ENCODE measurements at places on chromosomes 6 and 20. TPM values are rescaled to one million over a fixed set of nuclear protein-coding genes. Genes with fewer than 3 reads are reported as not detected.

RSPO3 gene
- not detected for total RNA-seq

PRSS35 gene
- total RNA-seq, result not detected

PDYN gene
- total RNA-seq, result not detected

SAMD10 gene
- 1.6 TPM for total RNA-seq

CDH4 gene
- 0.29 TPM for total RNA-seq

RPRD1B gene
- total RNA-seq, result 22.3 TPM

HLA-G gene
- total RNA-seq, result not detected

TENT5A gene
- total RNA-seq, result 15.5 TPM

ECT2L gene
- not detected for total RNA-seq

AKAP12 gene
- 37.3 TPM for total RNA-seq

SOD2 gene
- total RNA-seq, result 79.5 TPM

DNA sequence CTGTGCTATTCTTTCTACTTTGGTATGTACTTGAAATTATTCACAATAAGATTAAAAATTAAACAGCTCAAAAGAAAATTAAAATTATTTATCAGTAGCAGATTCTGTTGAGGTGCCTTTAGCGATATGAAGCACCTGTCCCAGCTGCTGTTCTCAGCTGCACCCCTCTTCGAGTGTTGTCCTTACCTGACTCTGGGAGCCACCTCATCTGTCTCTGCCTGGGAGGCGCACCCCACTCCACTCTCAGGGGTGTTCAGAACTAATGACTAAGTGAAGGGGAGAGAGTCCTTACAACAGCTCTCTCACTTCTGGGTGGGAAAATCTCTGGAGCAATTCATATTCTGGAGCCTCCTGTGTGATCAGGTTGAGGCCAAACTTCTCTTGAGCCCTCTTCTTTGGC lies 745.7 kb downstream of the RFPL4B start:
- DNase-seq, result no peak

GRCh38 chr6:111552241-111552744 lies 53.4 kb downstream of the TRAF3IP2 start:
- DNase-seq, result peak; percentile 98

DNA sequence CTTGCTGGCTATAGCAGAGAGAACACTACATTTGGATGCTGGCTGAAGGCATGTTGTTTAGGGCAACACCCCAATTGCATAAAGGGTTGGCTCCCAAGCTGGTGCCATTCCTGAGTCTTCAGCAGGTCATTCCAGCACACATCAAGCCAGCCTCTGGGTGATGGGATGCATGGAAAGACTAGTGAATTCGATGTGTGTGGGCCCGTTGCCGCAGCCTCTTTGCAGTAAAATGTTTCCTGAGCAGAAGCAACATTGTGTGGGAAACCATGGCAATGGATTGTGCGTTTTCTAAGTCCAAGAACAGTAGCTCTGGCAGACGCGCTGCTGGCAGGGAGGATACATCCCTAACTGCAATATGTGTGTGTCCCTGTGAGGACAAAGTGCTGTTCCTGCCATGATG lies 142.4 kb upstream of the SLC24A3 start:
- DNase-seq, result no peak

- no peak for DNase-seq
These were observed 206.3 kb downstream of the EPHA7 start for GRCh38 chr6:93213028-93213427.

- no peak for DNase-seq
These were observed 470.7 kb downstream of the HTR1B start for GRCh38 chr6:76992553-76992952.

DNA sequence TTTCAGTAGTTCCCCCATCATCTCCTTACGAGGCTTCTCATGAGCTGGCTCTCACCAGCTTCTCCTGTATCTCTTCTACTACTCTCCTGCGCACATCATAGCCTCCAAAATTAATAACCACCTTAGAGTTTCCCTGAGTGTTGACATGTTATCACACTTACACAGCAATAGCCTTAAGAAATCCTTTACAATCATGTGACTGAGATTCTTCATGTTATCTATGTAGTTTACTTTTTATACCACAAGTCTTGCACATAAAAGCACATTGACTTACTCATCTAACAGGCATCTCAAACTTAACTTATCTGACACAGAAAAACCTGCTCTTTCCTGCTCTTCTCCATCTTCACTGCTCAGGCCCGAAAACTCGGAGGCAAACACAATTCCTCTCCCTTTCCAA lies 103.7 kb upstream of the TAB2 start:
- DNase-seq, result peak; percentile 35

GRCh38 chr6:35086636-35087360 lies 54.3 kb downstream of the TCP11 start:
- DNase-seq, result no peak

DNA sequence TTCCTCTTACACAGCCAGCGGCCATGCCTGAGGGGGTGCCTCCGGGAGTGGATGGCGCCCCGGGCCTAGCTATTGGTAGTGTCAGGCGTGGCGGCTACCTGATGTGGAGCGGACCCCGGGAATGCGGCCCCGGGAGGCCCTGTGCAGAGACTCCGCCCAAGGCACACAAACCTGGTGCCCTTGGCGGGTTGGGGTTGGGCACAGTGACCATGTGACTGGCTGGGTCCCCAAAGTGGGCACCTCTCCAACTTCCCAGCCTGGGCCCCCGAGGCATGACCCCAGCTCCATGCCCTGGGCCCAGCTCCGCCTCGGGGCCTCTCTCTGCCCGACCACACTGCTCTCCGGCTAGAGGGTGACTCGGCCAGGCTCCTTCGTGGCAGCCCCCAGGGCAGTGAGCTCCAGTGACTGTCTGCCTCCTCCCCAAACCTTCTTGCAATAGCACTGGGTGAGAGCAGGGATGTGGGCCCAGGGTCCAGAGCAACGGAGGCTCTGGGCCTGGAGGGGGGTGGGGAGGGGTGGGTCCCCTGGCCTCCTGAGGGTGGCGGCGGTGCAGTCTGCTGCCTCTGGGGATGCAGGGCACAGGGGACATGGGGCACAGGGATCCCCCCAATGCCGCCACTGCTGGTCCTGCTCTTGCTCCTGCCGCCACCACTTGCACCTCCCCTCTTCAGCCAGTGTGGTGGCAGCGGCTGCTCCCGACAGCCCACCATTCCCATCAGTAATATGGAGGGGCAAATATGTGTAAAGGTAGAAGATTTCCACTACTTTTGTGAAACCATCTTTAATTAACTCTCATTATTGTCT lies 942.9 kb upstream of the EPHA7 start:
- DNase-seq, result no peak

GRCh38 chr6:156953479-156954146 lies 176.4 kb downstream of the ARID1B start:
- DNase-seq, result peak; percentile 96

- no peak for DNase-seq
These were observed 93.7 kb downstream of the MAP3K4 start for GRCh38 chr6:161085246-161085645.

GRCh38 chr6:13531956-13532355 lies 42.4 kb upstream of the SIRT5 start:
- DNase-seq, result no peak

DNA sequence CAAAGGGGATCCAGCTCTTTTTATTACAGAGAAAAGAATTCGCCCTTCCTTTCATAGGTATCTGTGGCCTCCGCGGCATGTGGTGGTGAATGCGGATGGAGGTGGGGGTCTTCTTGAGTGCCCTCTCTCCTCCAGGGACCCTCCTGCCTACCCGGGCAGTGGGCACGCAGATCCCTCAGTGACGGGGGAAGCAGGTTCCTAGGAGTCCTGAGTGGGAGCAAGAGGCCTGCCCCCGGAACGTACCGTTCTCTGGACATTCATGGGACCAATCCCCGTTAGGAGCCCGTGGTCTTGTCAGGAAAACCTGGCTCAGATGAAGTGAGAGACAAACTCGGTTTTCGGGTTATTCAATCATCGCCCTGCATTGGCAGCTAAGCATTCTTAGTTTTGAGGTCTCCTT lies 56.4 kb downstream of the SMOC2 start:
- DNase-seq, result no peak

DNA sequence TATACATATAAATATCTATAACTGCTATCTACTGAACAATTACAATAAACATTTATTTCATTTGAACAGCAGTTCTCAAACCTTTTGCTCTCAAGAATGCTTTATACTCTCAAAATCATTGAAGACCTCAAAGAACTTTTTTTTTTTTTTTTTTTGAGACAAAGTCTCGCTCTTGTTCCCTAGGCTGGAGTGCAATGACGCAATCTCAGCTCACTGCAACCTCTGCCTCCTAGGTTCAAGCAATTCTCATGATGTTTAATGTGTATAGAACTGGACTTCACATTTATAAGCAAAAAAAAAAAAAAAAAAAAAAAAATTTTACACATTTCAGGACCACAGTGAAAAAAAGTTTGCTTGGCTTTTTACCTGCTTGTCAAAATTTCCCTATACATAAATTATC lies 11.7 kb downstream of the UBE2V1 start:
- DNase-seq, result no peak

GRCh38 chr6:106927531-106928398 lies 46.8 kb downstream of the CD24 start:
- DNase-seq, result peak; percentile 39

GRCh38 chr6:37612475-37612874 lies 85.2 kb downstream of the MDGA1 start:
- DNase-seq, result peak; percentile 61

DNA sequence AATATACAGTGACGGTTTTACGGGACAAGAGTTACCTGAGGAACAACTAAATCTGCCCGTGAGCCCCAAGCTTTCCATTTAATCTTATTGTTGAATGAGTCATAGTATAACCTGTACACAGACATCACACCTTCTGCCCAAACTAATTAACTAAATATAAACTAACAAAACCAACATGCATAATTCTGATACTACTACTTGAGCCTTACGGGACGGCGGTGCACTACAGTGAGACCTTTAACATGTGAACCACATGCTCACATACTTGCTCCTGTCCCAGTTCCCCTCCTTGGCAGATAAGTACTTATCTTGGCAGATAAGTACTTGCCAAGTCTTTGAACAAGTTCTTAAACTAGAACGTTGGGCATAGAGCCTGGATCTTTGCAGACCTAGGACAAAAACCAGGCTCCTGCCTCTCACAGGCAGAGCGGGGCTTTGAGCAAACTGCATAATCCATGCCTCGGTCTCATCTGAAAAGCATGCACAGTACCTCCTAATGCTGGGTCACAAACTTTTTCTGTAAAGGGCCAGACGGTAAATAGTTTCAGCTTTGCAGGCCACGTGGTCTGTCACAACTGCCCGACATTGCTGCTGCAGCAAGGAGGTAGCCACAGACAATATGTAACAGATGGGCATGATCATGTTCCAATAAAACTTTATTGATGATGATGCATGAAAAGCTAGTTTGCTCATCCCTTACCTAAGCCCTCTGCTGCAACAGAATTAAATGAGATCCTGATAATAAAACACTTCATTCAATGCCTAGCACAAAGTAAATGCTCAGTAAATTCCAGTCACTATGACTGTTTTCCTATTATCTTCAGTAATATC lies 23.0 kb downstream of the ZNF217 start:
- DNase-seq, result no peak

- DNase-seq, result no peak
These were observed 152.1 kb upstream of the RIMS1 start for GRCh38 chr6:71733970-71734899.

GRCh38 chr6:3268680-3269079 lies 9.9 kb downstream of the PSMG4 start:
- no peak for DNase-seq

- no peak for DNase-seq
These were observed 273.7 kb downstream of the PTPRK start for GRCh38 chr6:128246472-128247260.

GRCh38 chr6:170500955-170501590 lies 52.0 kb downstream of the PSMB1 start:
- no peak for DNase-seq

All from RPMI7951 (cell line).